CD4-positive, alpha-beta T cell (primary cell): ENCODE measurements at places on chromosomes 3 and 15. TPM values are rescaled to one million over a fixed set of nuclear protein-coding genes. Genes with fewer than 3 reads are reported as not detected.
A peak's percentile ranks its signal among the peaks of the same experiment; 100 is the strongest.

DNA sequence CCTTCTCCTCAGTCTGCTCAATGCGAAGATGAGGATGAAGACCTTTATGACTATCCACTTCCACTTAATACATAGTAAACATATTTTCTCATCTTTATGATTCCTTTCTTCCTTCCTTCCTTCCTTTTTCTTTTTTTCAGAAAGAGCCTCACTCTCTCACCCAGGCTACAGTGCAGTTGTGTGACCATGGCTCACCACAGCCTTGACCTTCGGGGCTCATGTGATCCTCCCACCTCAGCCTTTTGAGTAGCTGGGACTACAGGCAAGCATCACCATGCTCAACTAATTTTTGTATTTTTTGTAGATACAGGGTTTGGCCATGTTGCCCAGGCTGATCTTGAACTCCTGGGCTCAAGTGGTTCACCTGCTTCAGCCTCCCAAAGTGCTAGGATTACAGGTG, 52.0 kb upstream of the RAP2B start:
- no peak for DNase-seq

DNA sequence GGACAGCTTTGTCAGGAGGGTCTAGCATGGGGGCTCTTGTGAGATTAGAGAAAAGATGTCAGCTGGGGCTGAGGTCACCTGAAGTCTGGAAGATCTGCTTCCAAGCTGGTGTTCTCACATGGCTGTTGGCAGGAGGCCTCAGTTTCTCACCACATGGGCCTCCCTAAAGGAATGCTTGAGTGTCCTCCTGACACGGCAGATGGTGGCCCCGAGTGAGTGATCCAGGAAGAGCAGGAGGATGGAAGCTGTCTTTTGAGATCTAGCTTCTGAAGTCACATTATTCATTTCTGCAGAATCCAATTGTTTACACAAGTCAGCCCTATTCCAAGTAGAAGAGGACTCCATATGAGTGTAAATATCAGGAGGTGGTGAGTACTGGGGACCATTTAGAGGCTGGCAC, 344.0 kb upstream of the PROK2 start:
- DNase-seq = no peak

SLC28A2 gene
- total RNA-seq = not detected

DNA sequence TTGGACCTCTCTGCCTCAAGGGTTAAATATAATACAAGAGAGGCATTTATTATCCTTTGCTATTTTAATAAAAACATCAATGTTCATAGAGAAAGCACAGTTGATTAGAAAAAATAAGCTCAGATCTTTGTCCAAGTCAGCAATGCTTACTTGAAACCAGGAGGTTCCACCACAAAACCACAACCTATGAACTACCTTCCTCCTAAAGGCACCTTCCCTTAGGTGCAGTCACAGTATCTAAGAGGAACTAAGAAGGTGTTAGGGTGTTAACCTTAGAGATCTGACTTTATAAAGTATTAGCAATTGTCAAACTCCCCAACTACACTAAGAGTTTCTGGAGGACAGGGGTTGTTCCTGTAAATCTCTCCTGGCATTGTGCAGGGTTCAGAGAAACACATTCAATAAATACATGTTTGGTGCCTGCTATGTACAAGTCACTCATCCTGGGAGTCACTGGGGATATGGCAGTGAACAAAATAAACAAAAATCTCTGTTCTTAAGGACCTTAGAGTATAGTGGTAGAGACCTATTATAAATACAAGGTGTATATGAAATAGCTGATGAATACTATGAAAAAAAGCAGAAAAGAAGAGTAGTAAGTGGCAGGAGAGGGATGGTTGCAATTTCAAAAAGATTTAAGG, 208.6 kb downstream of the NFKBIZ start:
- DNase-seq = no peak

RARRES1 gene
- not detected for total RNA-seq

FBXO40 gene
- not detected for total RNA-seq

UBE2Q2 gene
- 29.3 TPM for total RNA-seq

DNA sequence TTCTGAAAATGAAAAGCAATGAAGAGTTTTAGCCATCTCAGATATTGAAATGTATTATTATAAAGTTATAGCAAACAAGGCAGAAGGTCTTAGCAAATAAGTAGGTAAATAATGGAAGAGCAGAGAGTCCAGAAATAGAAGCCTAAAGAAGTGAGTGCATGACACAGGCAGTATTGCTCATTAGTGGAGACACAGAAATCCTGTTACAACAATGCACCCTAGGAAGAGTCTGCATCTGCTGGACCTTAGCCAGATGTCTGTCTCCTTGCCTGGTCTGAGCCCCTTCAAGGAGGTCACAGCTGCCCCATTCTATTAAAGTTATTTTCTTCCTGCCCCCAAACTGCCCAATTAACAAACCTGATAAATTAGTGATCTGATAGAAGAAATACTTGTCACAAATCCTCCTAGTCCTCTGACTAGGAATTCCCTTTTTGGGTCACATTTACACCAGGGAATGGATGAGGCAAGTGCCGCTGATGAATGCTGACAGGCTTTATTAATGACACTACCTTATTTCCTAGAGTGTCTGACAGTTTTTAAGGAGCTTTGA, 51.9 kb downstream of the HOMER2 start:
- no peak for DNase-seq

DNA sequence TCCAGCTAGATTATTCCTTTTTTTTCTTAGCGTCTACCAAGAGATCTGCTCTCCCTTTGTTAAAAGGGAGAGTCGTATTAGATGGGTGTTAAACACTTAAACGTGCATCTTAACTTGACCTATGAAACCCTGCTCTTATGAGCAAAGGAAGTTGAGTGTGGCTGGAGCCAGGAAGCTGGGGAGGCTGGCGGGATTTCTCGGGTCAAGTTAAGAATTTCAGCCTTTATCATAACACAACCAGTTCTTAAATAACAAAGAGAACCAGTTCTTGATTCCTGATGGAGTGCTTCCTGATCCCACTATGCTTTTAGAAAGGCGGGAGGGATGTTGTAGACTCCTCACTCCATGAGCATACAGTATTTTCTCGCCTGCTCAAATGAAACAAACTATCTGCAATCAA, 215.1 kb downstream of the ITPR1 start:
- DNase-seq = no peak

DNA sequence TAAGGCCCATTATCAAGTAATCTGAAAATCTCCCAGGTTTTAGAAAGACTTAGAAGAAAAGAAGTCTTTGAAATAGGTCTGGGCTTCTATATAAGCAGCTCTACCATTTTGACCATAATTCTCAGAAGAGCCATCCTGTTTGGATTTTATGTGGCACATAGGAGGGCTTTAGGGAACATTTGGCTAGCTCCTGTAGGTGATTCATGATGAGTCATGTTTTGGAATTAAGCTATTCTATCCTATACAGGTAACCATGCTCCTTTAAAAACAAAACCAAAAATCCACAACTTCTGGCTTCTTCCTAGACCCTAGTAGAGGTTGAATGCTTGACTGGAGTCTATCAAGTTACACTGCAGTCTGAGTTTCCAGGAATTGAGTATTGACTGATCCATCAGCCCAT, 8.9 kb downstream of the SST start:
- DNase-seq = no peak

DAZL gene
- not detected for total RNA-seq

DNA sequence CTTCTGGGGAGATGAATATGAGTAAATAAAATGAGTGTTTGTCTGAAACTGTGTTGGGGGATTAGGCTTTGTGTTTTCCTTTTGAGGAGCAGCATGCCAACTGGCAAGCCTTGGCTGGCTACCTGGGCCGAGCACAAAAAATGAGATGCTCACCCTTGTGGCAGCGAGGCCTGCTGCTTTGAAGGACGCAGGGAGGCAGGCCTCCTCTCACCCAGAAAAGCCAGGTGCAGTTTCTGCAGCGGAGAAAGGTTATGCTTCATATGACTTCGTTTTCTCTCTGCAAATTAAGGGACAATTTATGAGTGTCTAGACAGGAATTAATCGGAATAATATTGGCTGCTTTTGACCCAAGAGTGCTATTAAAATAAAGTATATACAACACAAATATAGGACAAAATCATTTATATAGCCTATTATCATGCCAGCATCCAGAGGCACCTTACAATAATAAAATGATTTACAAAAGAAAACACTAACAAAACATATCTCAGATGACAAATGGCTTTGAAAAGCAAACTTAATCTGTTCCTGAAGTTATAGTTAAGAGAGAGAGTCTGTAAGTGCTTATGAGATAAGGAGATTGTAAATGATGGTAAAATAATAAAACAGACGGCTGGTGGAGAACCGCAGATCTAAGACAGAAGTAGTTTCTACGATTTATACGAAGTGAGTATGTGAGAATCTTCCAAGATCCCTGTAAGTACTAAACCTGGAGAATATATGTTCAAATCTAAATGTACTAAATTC, 682.8 kb upstream of the NR2F2 start:
- no peak for DNase-seq

TIMP4 gene
- total RNA-seq = not detected

GRCh38 chr3:162213956-162214355, 717.3 kb downstream of the OTOL1 start:
- DNase-seq = no peak

- no peak for DNase-seq
Measured at GRCh38 chr15:73747847-73748590, 5.1 kb downstream of the INSYN1 start.

- DNase-seq = no peak
Measured at GRCh38 chr3:150495149-150495548, 51.1 kb downstream of the SERP1 start.

- DNase-seq = no peak
Measured at GRCh38 chr3:165545059-165545458, 292.2 kb downstream of the BCHE start.

DNA sequence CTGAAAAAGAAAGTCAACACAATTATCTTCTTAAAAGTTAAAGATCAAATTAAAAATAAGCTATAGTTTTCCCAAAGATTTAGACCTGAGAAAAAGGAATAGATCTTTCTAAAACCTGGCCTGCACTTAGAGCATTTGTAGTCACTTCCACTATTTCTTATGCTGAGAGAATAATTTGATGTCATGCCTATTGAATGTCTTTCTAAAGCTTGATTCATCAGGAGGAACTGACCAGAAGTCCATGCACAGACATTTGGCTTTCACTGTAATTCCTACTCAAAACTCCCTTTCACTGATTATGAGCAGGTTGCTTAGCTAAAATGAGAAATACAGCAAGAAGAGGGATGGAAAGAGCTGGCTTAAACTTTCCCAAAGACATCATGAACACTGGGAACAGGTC, 4.3 kb downstream of the GREM1 start:
- no peak for DNase-seq

DNA sequence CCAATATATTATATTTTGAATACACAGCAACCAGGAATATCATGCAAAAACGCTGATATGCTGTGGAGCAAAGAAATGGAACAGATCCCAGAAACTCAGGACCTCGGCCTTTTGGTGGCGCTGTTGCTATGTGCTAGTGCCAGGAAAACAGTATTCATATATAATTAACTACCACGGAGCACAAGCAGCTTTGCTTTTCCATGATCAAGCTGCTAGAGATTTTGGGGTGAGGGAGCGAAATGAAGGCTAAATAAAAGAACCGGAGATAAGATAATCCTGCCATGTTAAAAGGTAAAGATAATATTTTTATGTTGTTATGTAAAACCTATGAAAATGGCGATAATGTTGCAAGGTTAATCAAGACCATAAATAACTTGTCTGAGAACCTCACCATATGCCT, 157.7 kb upstream of the FAM3D start:
- no peak for DNase-seq

DNA sequence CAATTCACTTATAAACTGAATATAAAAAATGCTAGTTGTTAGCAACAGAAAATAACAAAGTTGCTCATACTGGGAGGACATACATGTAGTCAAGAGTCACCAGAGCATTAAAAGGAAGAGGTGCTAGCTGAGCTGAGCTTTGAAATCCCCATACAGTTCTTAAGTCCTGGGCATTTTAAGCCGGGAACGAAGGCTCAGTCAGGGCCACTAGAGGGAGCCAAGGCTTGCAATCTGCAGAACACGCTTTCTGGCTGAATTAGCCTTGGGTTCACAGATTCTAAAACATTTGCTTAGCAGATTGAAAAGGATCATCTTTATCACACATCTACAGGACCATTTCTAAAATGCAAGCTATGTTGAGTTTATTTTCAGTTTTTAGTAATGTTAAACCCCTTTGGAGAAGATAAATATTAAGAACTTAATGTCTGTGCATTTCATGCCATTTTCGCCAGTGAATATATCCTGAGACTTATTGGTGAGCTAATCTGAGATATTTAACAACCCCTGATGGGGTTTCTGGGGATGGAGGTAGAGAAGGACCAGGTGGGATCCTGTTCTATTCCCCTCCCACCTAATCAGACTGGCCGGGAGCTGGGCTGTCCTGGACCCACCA, 26.3 kb upstream of the MNS1 start:
- peak; percentile 43 for DNase-seq

DNA sequence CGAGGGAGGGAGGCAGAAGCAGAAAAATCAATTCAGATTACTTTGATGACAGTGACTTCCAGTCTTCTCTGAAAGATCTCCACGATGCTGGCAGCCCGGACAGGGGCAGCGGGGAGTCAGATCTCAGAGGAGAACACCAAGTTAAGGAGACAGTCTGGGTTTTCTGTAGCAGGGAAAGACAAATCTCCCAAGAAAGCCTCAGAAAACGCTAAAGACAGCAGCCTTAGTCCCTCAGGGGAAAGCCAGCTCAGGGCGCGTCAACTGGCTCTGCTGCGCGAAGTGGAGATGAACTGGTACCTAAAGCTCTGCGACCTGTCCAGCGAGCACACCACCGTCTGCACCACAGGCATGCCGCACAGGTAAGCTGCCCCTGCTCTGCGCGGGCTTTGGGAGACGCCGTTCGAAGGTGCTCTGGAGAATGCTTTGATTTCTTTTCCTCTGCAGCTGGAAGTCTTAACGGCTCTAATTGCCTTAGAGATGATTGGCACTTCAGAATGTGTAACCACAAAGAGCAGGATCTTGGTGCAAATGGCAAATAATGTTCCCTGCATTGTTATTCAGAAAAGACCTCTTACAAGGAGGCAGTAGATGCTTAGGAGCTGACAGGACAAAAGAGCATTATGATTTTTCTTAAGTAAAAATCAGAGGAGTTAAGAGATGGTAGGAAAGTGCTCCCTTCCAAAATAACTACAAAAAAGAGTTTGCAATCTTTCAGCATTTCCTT, at the start of gene KCNAB1:
KCNAB1 (plus strand) TSS at position 51 of the 724 bp plus-strand sequence.
- no peak for DNase-seq

LMAN1L gene
- total RNA-seq = 0.56 TPM

GRCh38 chr15:58526647-58527192, 94.9 kb downstream of the LIPC start:
- DNase-seq = no peak

GRCh38 chr3:87219611-87220010, 7.5 kb upstream of the CHMP2B start:
- no peak for DNase-seq

- DNase-seq = no peak
Measured at GRCh38 chr15:94353488-94353820, 122.1 kb downstream of the MCTP2 start.

- no peak for DNase-seq
Measured at GRCh38 chr3:103787164-103787871, 1352.5 kb downstream of the ZPLD1 start.

XRN1 gene
- 97.6 TPM for total RNA-seq
